Activated naive CD4-positive, alpha-beta T cell treated with anti-CD3 and anti-CD28 coated beads, Interleukin-2, amount 50 U/mL, for 72 hours (primary cell): ENCODE measurements at places on chromosomes 11 and 22.

GRCh38 chr11:64164392-64165312, 1.3 kb downstream of the MACROD1 start:
- no peak for DNase-seq

DNA sequence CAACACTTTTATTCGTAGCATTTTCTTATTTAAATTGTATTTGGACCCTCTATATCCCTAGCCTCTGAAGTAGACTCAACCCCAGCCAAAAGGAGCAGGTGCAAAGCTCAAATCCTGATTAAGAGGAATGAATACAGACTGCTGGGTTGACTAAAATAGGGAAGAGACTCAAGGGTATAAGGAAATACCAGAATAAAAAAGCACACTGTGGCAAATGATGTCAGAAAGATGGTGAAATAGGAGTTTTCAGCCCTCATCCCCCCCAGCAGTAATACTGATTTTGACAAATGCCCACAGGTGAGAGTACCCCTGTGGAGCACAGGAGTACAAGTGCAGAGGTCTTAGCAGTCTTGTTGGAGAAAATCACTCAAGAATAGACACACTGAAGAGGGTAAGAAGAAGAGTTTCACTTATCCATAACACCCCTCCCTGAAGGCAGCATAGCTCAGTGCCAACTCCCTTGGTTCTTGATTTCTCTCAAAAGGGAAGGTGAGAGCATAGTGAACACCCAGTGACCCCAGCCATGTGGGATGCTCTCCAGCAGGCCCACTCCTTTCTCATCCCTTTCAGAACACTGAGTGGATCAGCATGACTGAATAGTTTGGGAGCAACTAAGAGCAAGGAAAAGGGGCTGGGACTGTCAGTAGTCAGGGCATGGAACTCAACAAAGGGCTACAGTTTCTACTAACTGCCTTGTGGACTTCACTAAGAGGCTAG, 71.7 kb downstream of the TBC1D22A start:
- no peak for DNase-seq

DNA sequence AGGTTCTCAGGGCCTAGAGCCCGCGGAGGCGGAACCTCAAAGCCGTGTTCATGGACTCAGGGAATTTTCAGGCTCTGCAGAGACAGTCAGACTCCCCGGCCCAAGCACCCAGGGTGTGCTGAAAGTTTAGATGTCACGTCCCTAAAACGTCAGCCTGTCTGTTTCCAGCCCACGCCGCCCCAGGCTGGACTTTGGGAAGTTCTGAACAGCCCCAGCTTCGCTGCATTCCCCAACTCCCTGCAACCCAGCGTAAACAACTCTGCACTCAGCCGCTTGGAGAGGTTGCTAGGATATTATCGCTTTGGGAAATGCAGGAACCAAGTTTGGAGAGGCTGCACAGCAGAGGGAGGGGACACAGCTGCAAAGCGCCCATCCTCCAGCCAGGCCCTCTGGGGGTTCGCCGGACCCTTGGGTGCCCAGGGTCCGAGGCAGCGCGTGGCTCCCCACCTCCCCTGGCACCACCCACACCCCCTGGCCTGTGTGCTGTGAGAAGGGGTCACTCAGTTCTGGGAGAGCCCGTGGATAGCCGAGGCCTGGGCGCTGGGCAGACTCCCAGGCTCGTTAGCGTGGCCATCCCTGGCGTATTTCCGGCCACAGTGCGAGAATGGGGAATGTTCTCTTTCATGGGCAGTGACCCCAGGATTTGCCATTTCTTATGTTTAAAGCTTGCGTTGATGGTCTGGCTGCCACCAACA, 120.5 kb upstream of the FGF3 start:
- no peak for DNase-seq

DNA sequence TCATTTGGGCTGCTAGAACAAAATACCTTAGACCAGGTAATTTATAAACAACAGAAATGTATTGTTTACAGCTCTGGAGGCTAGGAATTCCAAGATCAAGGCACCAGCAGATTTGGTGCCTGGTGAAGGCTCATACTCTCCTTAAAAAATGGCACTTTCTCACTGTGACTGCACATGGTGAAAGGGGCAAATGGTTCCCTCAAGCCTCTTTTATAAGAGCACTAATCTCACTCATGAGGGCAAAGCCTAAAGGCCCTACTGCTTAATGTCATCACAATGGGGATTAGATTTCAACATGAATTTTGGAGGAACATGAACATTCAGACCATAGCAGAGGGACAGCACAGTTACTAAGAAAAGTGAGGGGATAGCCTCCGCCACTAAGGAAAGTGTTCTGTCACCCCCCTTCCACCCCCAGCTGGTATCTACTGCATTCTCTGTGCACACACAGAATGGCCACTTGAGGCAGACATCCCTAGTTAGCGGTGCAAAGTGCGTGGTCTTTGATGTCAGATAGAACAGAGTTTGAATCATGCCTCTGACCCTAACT, 47.2 kb upstream of the CEP295 start:
- DNase-seq, result no peak
